Dermis blood vessel endothelial cell (primary cell): ENCODE measurements at places on chromosomes 16 and 17. TPM values are rescaled to one million over a fixed set of nuclear protein-coding genes. Genes with fewer than 3 reads are reported as not detected.

Gene AGRP
- total RNA-seq, result not detected in 2 replicates

Gene HSD17B2
- 181 and 215 TPM in 2 replicates for total RNA-seq

Gene ULK2
- 13.6 and 18.4 TPM in 2 replicates for total RNA-seq

Gene PIPOX
- total RNA-seq, result 0.93 and 3.1 TPM in 2 replicates
